ENCODE measurements at places on chromosomes 4 and X.

DNA sequence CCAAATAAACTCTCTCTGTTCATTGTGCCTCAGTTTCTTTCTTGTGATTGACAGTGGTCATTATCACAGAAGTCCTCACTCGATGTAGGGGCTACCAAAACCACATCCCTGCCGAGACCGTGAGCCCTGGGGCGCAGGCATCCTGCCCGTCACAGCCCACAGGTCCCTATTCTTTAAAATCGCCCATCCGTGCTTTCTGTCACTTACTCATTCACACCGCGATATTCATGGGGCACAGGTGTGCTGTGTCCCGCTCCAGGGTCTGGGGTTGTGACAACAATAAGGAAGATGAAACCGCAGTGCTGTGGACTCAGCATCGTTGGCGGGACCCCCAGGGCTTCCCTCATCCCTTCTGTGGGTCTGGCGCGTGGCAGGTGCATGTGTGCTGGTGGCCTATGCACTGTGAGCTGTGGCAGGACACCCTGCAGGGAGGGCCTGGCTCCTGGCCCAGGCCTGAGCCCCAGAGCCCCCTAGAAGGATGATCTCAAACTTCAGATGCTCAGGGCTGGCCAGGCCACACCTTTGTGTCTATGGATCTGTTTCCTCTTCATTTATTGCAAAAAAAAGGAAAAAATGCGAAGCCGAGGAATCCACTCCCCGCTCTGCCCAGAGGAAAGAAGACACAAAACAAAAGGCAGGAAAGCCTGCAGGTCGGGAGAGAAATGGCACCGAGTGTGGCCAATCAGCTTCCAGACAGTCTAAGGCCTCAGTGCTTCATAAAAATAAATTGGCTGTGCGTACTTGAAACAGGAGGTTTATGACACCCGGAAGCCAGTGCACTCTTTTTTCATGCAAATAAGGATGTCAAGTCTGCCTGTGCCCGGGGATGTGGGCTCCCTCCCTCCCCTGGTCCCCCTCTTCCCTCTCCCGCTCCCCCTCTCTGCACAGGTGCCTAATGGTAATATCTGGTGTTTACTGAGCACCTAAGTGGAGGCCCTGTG is 109.5 kb upstream of the ADRA2C start:
- no peak for DNase-seq

GRCh38 chr4:77104791-77105540 is 29.2 kb upstream of the CCNI start:
- no peak for DNase-seq

DNA sequence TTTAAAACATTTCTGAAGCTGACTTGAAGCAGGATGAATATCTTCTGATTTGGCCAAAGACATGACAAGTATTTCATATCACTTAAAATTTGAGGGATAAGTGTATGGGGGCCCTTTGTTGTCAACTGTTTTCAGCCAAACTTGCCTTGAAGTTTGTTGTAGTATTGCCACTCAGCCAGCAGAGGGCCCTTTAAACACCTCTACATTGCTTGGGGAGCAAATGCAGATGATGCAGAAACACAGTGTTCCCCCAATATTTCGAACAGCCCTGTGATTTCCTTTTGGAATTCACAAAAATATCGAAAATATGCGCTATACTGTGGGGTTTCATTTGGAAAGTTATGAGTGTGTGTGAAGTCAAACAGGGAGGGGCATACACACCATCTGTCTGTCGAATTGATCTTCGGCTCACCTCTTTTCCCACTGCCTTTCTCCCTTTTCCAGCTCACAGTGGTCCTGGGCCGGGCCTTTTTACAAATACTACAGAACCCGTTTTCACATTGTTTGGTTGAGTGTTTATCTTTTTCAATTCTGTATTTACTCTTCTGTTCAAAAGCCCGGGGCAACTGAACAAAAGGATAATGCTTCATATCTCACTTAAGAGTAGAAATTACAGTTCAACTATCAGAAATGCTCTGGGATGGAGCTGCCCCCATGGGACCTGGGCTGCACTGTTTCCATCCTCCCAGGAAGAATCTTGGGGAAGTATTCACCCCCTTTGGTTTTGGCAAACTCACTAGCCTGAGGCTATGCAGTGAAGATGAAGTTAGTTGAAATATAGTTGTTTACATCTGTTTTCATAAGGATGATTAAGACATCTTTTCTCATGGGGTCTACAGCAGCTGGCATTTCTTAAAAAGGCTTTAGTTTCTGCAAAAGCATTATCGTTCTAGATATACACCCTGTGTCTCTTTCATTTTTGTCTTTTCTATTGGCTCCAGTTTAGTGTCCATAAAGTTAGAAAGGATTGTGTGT is 137.6 kb downstream of the EGF start:
- peak; percentile 39 for DNase-seq

- DNase-seq = no peak
These were observed 889.7 kb downstream of the PDHA2 start for GRCh38 chr4:96729641-96730040.

DNA sequence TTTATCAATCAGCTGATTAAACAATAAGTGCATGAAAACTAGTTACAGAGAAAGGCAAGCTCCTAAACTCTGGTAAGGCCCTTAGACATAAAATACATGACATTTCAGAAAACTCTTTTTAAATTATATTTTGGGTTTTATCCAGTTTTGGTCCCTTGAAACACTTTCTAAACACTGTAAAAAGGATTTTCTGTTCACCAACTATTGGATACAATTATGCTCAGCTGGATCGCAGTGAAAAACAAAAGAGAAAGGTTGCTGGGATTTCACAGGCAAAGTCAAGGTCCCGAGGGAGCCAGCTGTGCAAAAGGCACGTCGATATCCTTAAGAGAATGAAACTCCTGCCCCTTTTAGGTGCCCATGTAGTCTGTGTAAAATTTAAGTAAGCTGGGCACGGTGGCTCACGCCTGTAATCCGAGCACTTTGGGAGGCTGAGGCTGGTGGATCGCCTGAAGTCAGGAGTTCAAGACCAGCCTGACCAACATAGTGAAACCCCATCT is 1018.4 kb upstream of the INTU start:
- DNase-seq = no peak

GRCh38 chrX:111254896-111255693 is 15.2 kb downstream of the CAPN6 start:
- no peak for DNase-seq

DNA sequence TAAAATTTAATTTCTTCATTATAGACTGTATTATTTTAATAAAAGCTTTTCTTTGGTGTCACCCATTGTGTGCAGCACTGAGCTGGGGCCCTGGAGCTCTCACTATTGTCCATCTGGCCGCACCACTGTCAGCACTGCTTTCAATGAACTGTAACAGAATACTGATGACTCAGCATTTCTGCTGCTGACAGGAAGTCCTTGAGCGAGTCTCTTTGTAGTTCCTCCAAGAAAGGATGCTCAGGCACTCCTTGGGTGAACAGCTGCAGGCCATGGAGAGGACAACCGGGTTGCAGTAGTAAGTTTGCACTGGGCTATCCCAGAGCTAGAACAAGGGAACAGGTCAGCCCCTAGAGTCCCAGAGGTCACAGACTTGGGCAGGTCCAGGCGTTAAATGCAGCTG is 81.6 kb downstream of the SORBS2 start:
- no peak for DNase-seq

Data from memory B cell (primary cell).